ENCODE measurements at places on chromosomes 3 and 15. TPM values are rescaled to one million over a fixed set of nuclear protein-coding genes. Genes with fewer than 3 reads are reported as not detected.

DNA sequence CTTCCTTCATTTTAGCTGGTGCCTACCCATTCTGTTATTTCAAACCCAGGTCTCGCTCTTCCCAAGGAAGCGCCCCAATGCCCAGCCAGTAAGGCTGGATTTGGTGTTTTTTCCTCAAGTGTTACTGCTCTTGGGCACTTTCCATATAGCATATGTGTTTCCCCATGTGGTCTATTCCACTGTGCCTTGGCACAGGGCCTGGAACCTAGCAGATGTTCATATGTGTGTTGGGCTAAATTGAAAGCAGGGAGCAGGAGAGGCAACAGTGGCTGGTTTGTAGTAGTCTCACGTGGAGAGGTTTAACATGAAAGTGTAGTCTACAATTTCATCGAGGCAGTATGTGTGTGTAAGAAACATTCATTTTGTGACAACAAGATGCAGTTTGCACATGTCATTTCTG lies 48.2 kb upstream of the TEX264 start:
- H3K27ac ChIP-seq: no peak overlapping the region
- peaks cover 4% of the 10 kb centered on the region for H3K36me3 ChIP-seq
- H3K4me1 ChIP-seq: peaks cover 17% of the 10 kb centered on the region
- H3K4me3 ChIP-seq: no peak overlapping the region

- H3K36me3 ChIP-seq: no peaks in the 10 kb centered on the region
- H3K4me1 ChIP-seq: no peaks in the 10 kb centered on the region
- H3K27me3 ChIP-seq: no peaks in the 10 kb centered on the region
- H3K27ac ChIP-seq: no peak overlapping the region
Observed at GRCh38 chr3:147846293-147846692, 437.1 kb downstream of the ZIC1 start.

DNA sequence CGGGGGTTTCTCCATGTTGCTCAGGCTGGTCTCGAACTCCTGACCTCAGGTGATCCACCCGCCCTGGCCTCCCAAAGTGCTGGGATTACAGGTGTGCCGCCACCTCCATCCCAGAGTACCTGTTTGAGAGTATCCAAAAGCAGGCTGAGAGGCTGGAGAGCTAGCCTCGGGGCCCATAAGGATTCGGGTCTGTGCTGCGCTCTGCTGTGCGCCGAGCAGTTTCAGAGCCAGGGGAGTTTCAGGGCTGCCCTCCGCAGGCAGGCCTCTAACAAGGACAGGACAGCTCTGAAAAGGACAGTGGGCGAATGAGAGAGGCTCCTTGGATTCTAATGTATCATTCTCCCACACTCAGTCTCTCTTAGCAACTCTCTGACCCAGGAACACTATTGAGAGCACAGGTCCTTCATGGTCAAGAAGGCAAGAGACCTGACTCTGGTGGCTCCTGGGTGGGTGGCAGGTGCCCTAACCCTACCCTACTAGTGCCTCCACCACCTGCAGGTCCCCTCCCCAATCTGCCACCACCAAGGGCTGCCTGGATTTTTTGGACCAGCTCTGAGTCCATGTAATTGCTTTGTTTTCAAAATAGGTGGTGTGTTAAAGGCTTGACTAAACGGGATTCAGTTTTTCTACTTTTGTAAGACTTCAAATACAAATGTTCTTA lies 27.8 kb downstream of the MAGEF1 start:
- H3K4me1 ChIP-seq: peaks cover 13% of the 10 kb centered on the region
- DNase-seq: no peak
- H3K27ac ChIP-seq: no peak overlapping the region
- H3K4me3 ChIP-seq: no peak overlapping the region
- no peaks in the 10 kb centered on the region for H3K27me3 ChIP-seq
- H3K36me3 ChIP-seq: no peaks in the 10 kb centered on the region

GRCh38 chr3:188727052-188727451 lies 444.7 kb upstream of the TPRG1 start:
- no peaks in the 10 kb centered on the region for H3K36me3 ChIP-seq
- no peaks in the 10 kb centered on the region for H3K4me1 ChIP-seq
- H3K27ac ChIP-seq: no peak overlapping the region
- H3K27me3 ChIP-seq: no peaks in the 10 kb centered on the region
- no peak for DNase-seq

GRCh38 chr3:43171748-43172147 lies 65.9 kb upstream of the POMGNT2 start:
- H3K4me3 ChIP-seq: no peak overlapping the region
- H3K36me3 ChIP-seq: no peaks in the 10 kb centered on the region

GRCh38 chr3:181336597-181336996 lies 347.1 kb upstream of the DNAJC19 start:
- no peak overlapping the region for H3K27ac ChIP-seq
- no peak for DNase-seq
- no peaks in the 10 kb centered on the region for H3K4me1 ChIP-seq
- no peak overlapping the region for H3K4me3 ChIP-seq
- H3K27me3 ChIP-seq: no peaks in the 10 kb centered on the region

GRCh38 chr3:135304378-135304777 lies 509.3 kb downstream of the EPHB1 start:
- DNase-seq: no peak
- H3K27ac ChIP-seq: no peak overlapping the region
- H3K4me1 ChIP-seq: no peaks in the 10 kb centered on the region
- H3K36me3 ChIP-seq: no peaks in the 10 kb centered on the region
- no peak overlapping the region for H3K4me3 ChIP-seq

GRCh38 chr15:29825227-29825626 lies 3.0 kb upstream of the TJP1 start:
- no peak overlapping the region for H3K4me3 ChIP-seq
- H3K27me3 ChIP-seq: no peaks in the 10 kb centered on the region
- H3K27ac ChIP-seq: no peak overlapping the region
- H3K36me3 ChIP-seq: no peaks in the 10 kb centered on the region
- DNase-seq: no peak
- H3K4me1 ChIP-seq: no peaks in the 10 kb centered on the region

DNA sequence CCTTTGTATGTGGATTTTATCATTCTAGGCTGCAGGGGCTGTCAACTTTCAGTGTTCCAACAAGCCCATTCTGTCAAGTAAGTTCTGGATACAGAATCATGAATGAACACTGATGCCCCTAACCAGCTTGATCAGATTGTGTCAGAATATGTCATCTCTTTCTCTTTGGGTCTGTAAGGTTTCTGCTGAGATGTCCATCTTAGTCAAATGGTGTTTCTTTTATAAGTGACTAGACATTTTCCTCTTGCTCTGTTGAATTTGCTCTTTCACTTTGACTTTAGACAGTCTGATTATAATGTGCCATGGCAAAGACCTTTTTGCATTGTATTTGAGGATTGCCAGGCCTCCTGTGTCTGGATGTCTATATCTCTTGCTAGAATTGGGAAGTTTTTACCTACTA lies 660.9 kb upstream of the CBLB start:
- H3K27ac ChIP-seq: no peak overlapping the region
- H3K27me3 ChIP-seq: no peaks in the 10 kb centered on the region
- no peak for DNase-seq
- no peaks in the 10 kb centered on the region for H3K36me3 ChIP-seq
- H3K4me3 ChIP-seq: no peak overlapping the region

The CAPN3 gene
- 34.9 TPM for total RNA-seq

The UNC13C gene
- total RNA-seq: 0.30 TPM
